NCI-H1436 treated with DMSO at 0.1 percent for 48 hours (cell line): ENCODE measurements at places on chromosomes 11 and 22.

DNA sequence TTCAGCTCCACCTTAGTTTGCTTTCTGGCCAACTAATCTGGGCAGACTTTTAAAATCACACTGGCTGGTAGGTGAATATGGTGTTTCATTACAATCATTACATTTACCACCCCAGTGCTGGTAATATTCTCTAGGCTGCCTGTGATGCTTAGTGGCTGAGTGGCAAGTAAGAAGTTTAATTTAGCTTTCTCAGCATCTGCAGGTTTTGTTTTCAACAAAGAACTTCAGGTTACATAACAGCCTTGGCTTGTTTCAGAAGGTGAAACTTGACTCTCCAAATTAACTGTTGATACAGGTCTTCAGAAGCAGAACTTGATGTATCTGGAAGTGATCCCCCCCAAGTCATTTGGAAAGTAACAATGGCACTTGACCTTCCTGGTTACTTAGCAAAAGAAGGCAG lies 423.3 kb upstream of the CCDC90B start:
- no peak for DNase-seq

- DNase-seq: no peak
These were observed 520.2 kb downstream of the BRD1 start for GRCh38 chr22:49307481-49307830.

DNA sequence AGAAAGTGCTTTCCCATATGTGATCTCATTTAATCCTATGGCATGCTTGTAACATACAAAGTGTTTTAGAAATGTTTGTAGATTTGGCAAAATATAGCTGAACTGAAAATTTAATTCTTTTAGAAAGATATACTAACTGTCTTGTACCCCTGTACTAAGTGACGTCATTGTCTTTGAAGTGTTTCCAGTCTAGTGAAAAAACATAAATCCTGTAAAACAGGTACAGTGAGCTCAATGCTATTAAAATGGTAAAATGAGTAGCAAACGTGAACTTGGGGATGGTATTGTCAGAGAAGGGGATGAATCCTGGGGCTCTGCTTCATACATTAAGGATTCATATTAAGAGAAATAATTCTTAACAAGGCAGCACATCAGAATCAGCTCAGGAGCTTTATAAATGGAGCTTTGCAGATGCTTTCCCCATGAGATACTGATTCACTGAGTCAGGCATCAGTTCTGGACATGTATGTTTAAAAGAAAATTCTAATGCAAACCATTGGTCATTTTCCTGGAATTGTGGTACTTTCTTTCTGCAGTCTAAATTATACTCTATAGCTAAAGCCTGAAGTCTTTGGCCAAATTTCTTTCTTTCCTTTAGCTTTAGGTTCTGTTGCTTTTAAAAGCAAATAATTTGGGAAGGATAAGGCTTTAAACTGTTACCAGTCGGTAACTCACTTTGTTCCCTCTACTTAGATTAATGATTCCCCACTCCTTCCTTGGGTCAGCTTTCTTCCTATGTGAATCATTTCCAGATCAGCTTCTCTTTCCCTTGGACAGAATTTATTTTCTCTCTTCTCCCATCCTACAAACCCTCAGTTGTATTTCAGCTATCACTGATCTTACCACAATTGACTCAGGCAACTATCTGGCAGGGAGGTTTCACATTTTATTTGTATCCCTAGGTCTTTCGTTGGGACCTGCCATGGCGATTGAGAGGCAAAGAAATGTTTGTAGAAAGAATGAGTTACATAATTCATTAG lies 57.5 kb upstream of the DDI1 start:
- DNase-seq: no peak

GRCh38 chr11:123783536-123783935 lies 22.6 kb downstream of the OR6M1 start:
- DNase-seq: no peak

GRCh38 chr22:31075961-31076360 lies 5.2 kb upstream of the SMTN start:
- no peak for DNase-seq

GRCh38 chr22:36155702-36156101 lies 4.9 kb downstream of the APOL3 start:
- no peak for DNase-seq
